Left cardiac atrium (tissue), 4 donors: ENCODE measurements at places on chromosomes 6 and 20. TPM values are rescaled to one million over a fixed set of nuclear protein-coding genes. Genes with fewer than 3 reads are reported as not detected.
A peak's percentile ranks its signal among the peaks of the same experiment; 100 is the strongest.

- DNase-seq: no peak
Measured at GRCh38 chr6:42450477-42451332, 1.0 kb downstream of the TRERF1 start.

DNA sequence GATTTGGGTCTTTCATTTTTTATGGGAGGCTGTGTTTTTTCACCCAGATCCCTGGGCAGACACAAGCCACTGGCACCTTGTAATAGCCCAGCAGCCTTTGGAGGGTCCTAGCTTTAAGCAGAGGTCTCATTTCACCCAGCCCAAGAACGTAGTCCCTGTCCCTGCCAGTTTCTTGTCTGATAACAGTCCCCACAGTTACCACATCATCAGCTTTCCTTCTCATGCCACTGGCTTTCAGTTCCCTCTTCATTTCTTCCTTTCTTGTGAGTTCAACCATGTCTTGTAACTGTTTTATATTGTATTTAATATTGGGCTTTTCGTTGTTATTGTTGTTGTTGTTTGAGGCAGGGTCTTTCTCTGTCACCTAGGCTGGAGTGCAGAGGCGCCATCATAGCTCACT is 10.6 kb downstream of the PNPLA1 start:
- no peak for DNase-seq

DNA sequence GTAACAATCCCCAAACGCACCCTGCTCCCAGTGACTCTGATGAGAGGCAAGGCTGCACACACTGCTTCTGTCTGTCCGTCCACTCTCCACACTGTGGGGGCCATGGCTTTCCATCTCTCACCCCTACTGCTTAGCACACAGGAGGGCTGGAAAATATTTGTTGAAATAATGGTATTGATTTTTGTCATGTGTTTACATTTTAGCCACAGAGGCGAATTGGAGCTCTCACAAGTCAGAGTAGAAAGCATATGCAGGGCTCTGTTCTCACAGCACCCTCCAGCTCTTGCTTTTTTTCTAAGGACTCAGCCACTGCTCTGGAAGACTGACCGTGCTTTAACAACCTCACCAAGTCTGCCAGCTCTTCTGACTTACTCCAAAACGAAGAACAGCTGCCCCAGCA is 273.8 kb downstream of the GMDS start:
- DNase-seq: no peak

Gene SNX21
- total RNA-seq: 30.2 TPM

DNA sequence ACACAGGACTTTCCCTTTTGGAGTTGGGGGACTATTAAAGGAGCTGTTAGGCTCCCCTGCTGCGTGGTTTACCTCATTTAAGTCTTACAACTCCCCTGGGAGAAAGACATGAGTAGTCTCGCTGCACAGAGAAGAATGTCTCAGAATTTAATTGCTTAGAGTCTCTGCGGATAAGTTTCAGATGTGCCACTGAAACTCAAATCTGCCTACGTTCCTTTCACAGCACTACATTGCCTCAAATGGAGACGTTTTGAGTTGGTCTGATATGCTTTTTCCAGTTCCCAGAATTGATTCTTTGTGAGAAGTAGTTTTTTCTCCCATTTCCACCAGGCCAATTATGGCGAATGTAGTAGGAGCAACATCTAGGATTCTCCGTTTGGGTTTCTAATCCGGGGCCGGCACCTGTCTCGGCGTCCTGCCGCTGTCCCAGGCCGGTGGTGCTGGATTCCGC is 532 bp upstream of the SLC35F1 start:
- peak; percentile 33 for DNase-seq

DNA sequence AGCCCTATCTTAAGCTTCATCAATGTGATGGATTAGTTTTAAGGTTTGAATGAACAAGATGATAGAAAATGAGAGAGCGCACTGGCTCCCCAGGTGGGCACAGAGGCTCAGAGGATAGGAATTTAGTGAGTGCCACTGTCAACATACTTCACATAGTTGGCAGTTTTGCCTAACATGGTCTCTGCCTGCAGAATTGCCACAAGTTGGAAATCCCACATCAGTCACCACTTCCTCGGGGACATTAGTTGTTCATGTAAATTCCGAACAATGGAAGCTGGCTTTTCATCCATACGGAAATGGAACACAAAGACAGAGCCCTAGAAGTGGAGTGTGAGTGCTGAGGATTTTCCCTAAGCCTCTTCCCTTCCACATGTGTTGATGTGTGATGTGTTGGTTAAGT is 123.9 kb upstream of the PHACTR1 start:
- no peak for DNase-seq

- DNase-seq: no peak
Measured at GRCh38 chr6:7166410-7167293, 58.9 kb downstream of the RREB1 start.

GRCh38 chr6:13248994-13249393 is 79.3 kb downstream of the TBC1D7 start:
- DNase-seq: no peak

Gene NOX3
- total RNA-seq: not detected

- no peak for DNase-seq
Measured at GRCh38 chr20:10157549-10157948, 61.1 kb upstream of the SNAP25 start.

DNA sequence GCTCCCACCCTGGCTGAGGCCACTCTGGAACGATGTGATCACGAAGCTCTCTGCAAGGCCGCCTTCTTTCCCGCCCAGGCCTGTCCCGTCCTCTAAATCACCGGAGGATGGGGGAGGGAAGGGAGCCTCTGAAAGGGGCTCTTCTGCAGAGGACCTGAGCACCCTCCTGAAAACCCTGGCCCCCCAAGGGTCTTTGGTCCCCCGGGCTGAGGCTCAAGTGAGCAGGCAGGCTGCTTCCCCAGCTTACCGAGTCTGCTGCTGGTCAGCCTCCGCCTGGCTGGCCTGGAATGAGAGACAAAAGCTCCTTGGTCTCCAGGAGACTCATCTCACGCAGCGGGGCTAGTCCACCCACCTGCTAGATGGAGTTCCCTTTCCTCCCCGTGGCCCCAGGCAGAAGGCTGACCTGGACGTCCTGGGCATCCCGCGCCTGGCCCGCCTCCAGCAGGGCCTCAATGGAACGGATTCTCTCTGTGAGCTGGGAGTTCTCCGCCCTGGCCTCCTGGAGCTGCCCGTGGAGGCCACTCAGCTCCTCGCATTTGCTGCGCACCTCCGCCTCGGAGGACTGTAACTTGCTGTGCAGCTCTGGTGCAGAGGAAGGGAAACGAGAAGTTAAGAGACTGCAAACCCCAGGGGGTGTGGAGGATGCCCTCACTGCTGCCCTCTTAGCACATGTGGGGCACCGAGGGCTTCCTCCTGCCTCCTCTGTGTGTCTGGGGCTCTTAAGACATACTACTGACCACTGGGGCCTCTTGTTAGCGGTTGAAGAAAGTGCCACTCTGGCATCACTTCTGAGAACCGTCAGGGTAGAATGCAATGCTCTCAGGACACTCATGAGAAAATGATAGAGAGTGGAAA is 54.7 kb downstream of the RRBP1 start:
- peak; percentile 16 for DNase-seq
